ENCODE measurements at places on chromosomes 11 and 22.

- DNase-seq: no peak
These were observed 48.1 kb downstream of the RPL27A start for GRCh38 chr11:8730697-8731020.

- no peak for DNase-seq
These were observed 2.2 kb downstream of the SRRD start for GRCh38 chr22:26485806-26486390.

DNA sequence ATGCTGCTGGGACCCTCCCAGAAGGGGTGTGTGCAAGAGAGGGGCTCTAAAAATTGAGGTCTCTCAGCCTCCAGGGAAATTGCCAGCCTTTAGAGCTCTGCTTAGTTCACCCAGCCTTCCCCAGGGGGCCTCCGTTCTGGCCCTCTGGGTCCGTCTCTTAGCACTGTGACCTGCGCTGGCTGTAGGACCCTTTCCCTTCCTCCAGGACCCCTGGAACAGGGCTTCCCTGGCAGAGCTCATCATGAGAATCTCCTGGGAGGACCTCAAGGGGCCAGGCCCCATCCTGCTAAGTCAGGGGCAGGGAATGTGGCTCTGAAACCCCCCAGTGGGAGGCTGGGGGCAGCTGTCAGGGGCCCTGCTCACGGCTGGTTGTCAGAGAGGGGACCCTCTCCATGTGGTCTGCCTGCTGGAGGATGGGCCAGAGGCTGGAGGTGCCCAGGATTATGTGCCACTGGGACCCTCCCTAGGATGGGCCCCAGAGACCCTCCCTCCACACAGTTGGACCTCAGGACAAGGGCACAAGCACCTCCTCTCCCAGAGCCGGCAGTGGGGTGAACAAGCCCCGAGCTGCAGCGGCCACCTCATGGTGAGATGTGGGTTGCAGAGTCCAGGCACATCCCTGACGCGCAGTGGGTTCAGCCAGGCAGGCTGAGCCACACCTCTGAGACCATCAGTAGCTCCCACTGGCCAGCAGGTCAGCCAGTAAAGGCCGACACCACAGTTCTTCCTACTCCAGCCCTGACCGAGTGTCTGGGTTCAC is 27.1 kb upstream of the GAL start:
- DNase-seq: no peak

GRCh38 chr11:120834686-120835210 is 189.2 kb upstream of the TBCEL start:
- DNase-seq: no peak

- no peak for DNase-seq
These were observed 355.2 kb upstream of the NARS2 start for GRCh38 chr11:78929906-78930220.

GRCh38 chr11:120129570-120129969 is 8.3 kb downstream of the TRIM29 start:
- DNase-seq: no peak

- no peak for DNase-seq
These were observed 133.4 kb downstream of the BBOX1 start for GRCh38 chr11:27174021-27174420.

GRCh38 chr11:75812542-75813040 is 2.4 kb upstream of the UVRAG start:
- peak; percentile 9 for DNase-seq

DNA sequence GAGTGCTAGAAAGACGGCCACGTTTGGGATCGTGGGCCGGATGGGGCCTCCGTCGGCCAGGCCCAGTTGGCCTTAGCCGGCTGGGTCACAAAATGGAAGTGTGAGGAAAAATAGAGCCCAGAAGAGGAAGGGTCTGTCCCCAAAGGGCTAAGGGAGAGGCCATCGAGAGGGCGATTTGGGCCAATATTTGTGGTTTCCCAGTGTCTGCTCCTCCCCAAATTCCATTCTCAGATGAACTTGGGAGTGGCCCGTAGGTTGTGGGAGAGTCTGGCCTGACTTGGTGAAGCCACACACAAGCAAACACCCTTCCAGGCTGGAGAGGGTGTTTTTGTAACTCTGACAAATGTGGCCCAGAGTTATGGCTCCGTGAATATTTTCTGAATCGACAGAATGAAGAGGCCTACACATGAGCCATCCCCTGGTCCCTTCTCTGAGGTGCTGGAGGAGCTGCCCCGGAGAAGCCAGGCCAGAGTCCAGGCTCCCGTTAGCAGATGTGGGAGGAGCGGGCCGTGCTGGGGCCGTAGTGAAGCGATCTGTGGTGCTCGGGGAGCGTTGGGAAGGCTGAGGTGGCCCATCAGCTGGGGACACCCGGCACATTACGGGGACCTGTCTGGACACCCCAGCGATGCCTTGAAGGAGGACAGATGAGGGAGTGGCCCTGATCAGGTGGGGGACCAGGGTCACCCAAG is 73.5 kb upstream of the PPARA start:
- no peak for DNase-seq

DNA sequence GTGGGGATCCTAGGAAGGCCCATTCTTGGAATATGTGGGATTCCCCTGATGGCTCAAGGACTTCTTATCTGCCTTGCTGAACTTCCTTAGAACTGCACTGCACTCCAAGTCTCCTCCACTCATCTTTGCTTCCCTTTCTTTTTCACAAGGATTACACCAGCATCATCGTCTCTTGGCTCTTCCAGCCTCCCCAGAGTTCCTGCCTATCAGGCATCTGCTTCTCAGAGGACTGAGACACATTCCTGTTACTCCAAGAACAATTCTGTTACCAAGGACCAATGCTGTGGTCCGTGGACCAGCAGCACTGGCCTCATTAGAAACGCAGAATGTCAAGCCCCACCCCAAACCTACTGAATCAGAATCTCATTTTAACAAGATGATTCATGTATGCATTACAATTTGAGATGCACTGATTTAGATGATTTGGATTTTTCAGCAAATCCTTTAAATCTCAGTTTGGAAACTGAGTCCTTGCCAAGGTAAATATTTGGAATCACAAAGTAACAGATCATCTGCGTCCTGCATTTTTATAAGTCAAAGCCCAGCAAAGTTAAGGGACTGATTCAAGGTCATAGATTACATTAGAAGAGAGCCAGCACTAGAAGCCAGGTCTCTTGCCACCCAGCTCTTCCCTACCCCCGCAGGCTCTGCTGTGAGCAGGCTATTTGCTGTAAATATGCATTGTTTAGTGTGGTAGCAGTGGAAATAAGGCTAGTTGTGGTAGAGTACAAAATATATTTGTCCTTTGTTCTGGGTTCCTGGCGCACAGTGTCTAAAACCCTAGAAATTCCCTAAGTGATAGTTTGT is 110.9 kb downstream of the SWAP70 start:
- DNase-seq: peak; percentile 80

DNA sequence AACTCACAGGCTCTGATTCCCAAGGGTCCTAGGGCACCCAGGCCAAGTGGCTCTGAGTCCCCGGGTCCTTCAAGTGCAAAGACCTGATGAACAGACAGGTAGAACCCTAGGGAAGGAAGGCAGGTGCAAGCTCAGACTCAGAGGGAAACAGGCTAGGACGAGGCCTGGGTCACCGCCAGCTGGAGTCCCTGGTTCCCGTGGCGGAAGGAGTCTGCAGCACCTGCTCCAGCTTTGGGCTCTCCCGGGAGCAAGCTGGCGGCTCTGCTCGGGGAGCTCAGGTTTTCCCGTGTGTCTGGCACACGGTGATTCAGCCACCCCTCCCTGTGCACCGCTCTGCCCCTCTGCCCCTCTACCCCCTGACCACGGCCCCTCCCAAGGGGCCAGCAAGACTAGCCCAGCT is 59.8 kb downstream of the WNT7B start:
- DNase-seq: no peak

- DNase-seq: no peak
These were observed 22.3 kb downstream of the RANGAP1 start for GRCh38 chr22:41263704-41264103.

GRCh38 chr11:65163684-65164083 is 6.3 kb upstream of the SPDYC start:
- no peak for DNase-seq

DNA sequence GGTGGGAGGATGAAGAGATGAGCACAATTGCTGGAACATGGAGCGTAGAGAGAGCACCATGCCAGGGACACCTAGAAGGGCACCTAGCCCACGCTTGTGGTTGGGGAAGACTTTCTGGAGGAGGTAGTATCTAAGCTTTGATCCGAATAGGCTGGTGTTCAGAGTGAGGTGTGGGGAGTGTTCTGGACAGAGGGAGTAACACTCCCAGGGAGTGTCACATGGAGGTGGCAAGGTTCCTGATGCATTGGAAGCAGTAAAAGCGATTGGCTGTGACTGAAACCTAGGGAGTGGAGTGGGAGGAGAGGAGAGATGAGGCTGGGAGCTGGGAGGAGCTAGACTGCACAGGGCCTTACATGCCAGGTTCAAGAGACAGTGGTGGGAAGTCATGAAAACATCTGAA is 188.0 kb upstream of the NCAM1 start:
- no peak for DNase-seq

- no peak for DNase-seq
These were observed 616 bp downstream of the OR10S1 start for GRCh38 chr11:123976770-123977560.

DNA sequence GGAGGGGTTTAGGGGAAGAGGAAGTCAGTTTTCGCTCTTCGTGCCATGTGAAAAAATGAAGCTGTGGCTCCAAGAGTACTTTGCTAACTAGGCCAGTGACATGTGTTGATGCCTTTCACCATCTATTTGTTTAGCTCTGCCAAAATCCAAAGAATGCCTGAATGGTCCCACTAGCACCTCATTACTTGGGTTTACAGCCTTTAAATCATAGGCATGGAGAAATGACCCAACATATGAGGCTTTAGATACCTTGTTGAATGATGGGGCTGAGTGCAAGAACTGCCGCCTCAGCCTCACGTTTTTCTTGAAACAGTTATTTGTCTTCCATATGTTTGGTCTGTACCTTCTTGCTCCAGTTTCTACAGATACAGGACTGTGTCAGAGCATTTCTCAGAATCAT is 8.3 kb downstream of the RBM4 start:
- no peak for DNase-seq

DNA sequence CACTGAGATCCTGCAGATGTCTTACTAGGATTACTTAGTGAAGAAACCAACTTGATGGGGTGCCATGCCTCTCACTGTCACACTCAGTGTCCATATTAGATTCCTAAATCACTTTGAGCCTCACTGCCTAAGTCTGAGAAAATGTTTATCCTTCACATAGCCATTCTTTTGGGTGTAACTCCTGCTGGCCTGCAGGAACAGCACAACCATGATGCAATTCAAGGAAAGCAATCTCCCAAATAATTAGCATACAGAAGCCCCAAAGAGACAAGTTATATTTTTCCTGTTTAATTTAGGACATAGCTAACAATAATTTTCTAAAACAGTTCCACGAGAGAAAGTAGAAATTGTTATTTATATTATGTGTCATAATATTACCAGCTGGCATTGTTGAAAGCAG is 655.5 kb downstream of the KCNA4 start:
- DNase-seq: no peak

- DNase-seq: no peak
These were observed 853.9 kb upstream of the RAG2 start for GRCh38 chr11:37451903-37452302.

- DNase-seq: peak; percentile 63
These were observed 314 bp downstream of the RIC8A start for GRCh38 chr11:207863-208180.

DNA sequence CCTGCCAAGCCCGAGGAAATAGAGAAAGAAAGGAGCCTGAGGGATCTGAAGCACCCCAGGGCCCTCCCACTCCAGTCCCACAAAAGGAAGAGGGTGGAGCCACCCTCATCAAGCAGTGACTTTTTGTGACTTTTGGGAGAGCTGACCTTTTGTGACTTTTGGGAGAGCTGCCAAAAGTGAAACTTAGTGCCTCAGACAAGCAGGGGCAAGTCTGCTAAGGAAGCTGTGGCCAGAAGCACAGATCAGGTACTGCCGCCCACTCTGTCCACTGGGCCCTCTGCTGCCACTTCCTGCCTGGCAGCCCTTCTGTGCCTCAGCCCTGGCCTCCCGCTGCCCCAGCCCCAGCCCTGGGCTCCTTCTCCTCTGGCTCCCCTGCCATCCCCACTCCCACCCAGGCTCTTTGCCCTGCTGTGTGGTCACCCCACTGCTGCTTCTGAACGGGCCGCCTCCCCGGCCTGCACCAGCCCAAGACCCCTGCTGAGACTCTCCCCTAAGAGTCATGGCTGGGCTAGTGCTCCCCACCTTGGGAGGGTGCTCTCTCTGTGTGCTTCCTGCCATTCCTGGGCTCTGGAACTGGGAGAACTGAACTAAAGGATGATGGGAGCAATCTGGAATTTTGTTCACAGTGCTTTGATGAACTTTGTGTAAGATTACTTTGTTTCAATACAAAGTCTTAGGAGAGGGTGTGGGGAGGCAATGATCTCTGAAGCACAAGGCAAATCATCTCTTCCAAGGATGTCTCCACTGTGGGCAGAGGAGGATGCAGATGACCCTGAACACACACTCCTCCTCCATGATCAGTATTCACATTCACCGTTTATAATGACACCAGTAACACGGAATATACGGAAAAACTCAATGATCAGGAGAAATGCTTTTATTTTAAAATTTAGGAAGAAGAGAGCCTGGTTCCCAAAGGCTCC is at the start of gene APOBEC3H:
TSS of gene APOBEC3H (plus strand) at position 147 of the 923 bp plus-strand sequence. CDS start 3,035 bp downstream, outside the sequence.
- DNase-seq: no peak

- DNase-seq: peak; percentile 89
These were observed 47.2 kb upstream of the AKIP1 start for GRCh38 chr11:8863838-8864237.

- peak; percentile 17 for DNase-seq
These were observed 257.5 kb upstream of the FAT3 start for GRCh38 chr11:91967026-91967690.

GRCh38 chr22:36386351-36386899 is 1.3 kb downstream of the MYH9 start:
- DNase-seq: no peak

DNA sequence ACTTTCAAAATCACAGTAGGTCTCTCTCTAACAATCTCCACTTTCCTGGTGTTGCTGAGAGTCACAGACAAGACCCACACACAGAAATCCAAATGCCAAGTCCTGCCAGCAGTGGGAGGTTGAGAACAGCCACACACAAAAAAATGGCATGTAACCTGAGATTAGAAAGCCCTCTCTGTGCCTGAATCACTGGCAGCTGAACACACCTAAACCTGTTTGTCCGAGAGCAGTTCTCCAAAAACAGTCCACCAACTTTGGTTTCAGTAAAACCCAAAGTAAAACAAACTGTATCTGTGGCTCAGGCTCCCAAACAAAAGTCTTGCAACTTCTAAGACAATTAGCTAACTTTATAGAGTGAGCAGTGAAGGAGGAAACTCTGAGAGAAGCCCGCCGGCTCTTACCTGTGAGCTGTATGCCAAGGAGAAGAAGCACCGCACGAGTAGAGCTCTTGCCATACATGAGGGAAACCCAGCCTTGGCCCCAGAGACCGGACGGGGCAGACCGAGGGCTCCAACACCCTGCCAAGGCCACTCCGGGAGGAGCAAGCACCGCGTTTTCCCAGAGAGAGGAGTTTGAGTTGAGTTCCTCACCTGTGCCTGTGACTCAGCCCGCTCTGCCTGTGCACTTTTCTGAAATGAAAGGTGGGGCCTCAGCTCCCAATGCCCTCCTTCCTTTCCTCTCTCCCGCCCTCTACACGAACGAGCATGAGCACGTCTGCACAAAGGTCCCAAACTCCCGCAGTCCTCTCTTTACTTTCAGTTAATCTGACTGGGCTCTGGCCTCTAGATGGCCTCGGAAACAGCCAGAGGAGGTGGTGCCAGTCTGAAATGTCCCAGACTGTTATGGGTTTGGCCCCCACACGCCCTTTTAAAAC is at the start of gene MPZL2:
TSS of gene MPZL2 (minus strand) at position 603 of the 874 bp plus-strand sequence. CDS start at position 459, 144 bp downstream.
- DNase-seq: no peak
